Stimulated activated naive CD4-positive, alpha-beta T cell treated with Interleukin-2 at 50 U/mL for 16 hours (primary cell): ENCODE measurements at places on chromosomes 7 and 10.

DNA sequence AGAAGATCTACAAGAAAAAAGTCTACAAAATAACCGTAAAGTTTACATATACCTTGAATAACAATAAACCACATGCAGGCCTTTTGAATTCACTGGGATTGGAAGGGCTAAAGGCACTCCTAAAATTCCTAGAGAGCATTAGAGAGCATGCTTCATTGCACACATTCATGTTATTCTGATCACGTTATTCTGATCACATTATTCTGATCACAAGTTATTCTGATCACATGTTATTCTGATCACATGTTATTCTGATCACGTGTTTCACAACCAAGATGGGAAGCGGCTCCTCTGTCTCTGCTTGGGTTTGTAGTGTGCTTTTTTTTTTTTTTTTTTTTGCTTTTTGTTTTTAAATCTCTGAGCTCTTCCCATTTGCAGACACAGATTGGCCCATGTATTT lies 20.5 kb downstream of the ADARB2 start:
- no peak for DNase-seq

DNA sequence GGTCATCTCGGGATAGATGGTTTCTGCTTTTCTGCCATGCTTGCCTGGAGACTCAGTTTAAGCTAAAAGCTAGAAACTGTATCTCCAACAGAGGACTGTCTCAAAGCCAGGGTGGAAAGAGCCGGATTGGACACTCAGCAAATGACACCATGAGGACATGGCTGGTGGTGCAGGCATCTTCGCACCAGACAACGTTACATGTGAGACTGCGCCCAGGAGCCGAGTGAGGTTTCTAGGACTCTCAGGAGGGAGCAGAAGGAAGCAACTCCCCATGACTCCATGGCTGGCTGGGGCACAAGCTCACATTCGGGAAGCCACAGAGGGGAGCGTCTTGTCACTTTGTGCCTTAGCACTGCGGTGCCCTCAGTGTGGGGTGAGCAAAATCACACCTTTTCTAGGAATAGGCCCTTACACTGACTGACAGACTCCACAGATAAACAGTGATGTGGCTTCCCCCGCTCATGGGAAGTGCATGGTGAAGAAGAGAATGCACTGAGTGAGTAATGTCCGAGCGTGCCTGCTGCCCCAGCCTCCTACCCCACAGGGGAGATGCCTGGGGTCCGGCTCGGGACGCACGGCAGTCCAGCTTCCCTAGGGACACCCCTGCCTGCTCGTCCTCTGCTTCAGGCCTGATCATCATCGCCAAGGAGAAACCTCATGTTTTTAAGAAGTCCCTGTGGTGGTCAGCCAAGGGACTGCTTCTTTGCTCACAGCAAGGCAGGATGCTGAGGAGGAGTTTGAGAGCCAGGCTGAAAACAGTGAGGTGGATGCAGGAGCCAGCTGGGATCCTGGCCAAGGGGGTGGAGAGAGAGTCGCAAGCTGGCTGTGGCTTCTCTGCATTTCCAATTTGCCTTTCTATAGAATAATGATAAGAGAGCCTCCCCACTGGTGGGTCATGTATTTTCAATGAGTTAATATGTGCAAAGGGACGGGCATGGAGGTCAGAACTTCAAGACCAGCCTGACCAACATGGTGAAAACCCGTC lies 52.2 kb upstream of the FXYD4 start:
- no peak for DNase-seq

GRCh38 chr10:109280837-109281236 lies 642.5 kb downstream of the XPNPEP1 start:
- DNase-seq, result no peak

- DNase-seq, result no peak
Measured at GRCh38 chr10:44947371-44948152, 12.0 kb upstream of the RASSF4 start.

DNA sequence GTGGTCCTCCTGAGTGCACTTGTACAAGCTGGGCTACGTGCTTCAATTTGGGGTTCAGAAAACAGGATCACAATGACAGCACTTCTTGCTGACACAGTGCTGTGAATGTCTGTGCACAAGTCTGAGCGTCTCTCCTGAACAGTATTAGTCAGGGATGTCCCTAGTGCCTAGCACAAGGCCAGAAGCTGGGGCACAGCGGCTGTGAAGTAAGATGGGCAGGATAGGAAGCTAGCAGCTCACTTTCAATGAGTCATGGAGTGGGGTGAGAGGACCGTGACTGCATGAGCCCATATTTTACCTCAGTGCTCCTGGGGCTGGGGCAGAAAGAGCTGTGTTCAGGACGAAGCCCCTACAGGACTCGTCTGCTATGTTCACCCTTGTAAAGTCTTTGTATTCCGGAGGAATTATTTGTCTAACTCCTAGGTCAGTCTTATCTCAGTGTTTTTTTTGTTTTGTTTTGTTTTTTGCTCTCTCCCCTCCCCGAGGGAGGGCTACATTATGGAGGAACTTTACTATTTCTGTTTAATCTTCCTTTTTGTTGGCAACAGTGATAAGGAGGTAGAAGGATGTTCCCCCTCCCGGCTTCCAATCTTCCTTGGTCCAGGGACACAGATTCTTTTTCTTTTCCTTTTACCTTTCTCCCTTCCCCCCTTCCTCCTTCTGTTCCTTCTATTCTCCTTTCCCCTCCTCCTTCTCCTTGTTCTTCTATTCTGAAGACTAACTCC lies 2.8 kb upstream of the LRMDA start:
- DNase-seq, result no peak

DNA sequence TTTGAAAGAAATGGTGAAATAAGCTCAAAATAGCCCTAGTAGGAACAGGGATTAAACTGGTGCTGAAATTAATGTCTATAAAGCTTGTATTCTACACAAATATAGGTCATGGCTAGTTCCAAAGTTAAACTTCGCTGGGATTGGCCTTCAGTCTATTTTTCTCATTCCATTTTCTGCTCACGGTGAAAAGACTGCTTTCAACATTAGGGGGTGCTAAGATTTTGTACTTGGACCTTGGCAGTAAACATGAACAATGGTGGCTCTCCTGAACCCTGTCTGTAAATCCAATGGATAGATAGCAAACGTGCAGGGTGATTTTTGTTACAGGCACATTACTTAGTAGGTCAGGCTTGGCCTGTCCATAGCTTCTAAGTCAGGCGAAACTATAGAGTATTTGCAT lies 36.0 kb upstream of the RSU1 start:
- DNase-seq, result no peak

- no peak for DNase-seq
Measured at GRCh38 chr10:1488970-1489548, 248.3 kb downstream of the ADARB2 start.

DNA sequence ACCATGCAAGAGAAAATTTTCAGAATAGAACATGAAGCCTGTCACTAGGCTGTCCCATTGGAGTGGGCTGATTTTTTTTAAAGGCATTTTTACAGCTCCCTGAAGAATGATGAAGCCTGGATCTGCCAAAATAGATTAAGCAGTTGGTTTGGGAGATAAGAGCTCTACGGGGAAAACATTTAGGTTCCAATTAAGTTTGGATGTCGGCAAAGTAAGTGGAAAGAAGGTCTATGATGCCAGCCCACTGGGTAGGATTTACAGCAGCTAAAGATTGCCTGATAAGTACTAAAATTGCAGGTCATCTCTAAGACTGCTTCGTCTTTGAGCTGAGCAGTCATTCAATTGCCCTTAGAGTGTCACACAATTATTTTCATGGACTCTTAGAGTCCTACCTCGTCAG lies 939.2 kb upstream of the CELF2 start:
- no peak for DNase-seq

DNA sequence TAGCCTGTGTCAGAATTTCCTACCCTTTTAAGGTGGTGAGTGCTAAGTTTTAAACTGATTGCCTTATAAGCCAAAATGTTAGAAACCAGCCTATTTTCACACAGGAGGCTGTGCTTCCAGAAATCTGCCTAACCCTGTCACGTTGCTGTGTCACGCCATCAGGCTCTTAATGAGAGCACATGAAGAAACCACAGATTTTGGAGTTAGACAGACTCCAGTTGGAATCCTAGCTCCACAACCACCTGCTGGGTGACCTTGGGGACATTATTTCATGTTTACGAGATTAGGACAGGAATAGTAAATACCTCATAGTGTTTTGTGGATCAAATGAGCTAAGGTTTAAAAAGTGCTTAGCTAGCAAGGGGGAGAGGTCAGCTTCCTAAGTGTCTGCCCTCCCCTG lies 321.8 kb downstream of the DPP6 start:
- DNase-seq, result no peak

DNA sequence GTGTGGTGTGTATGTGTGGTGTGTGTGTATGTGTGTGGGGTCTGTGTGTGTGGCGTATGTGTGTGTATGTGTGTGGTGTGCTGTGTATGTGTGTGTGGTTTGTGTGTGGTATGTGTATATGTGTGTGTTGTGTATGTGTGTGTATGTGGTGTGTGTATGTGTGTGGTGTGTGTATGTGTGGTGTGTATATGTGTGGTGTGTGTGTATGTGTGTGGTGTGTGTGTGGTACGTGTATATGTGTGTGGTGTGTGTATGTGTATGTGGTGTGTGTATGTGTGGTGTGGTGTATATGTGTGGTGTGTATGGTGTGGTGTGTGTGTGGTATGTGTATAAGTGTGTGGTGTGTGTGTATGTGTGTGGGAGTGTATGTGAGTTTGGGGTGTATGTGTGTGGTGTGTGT lies 428.7 kb downstream of the PAXIP1 start:
- DNase-seq, result no peak

DNA sequence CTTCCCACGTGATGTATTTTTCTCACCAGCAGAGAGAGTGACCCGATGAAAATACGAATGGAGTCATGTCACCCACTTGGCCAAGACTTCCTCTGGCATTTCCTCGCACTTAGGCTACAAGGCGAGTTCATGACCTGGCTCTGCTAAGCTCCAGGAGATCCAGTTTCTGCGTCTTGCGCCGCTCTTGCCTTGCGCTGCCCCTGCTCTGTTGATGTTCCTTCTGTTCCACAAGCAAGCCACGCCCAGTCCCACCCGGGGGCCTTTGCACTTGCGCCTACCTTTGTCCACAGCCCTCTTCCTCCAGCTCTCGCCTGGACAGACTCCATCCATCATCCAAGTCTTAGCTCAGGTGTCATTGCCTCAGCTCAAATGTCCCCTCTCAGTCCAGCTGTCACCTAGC lies 116.3 kb upstream of the SHH start:
- DNase-seq, result no peak

GRCh38 chr10:113058523-113059370 lies 108.7 kb downstream of the TCF7L2 start:
- DNase-seq, result no peak
